ENCODE measurements at places on chromosomes 6 and 20.

- DNase-seq = no peak
Measured at GRCh38 chr6:138162955-138163575, 1.3 kb downstream of the ARFGEF3 start.

- no peak for DNase-seq
Measured at GRCh38 chr20:3929713-3930060, 40.5 kb downstream of the PANK2 start.

GRCh38 chr20:58553166-58553696 lies 38.0 kb upstream of the APCDD1L start:
- no peak for DNase-seq

DNA sequence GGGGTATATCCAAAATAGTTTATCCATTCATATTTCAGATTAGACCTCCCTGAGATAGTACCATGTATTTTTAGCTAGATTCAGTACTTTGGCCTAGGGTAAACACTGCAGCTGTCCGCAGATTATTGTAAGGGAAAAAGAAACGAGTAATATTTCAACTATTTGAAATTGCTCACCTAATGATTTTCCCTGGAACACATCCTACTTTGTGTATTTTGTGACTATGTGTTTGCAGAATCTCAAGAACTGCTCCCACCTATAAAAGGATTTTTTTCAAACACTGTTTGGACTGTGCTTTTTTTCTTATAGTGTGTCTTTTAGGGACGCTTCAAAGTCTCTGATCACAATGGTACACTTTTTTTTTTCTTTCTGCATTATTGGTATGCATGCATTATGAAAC lies 42.3 kb downstream of the RGS17 start:
- DNase-seq = no peak

DNA sequence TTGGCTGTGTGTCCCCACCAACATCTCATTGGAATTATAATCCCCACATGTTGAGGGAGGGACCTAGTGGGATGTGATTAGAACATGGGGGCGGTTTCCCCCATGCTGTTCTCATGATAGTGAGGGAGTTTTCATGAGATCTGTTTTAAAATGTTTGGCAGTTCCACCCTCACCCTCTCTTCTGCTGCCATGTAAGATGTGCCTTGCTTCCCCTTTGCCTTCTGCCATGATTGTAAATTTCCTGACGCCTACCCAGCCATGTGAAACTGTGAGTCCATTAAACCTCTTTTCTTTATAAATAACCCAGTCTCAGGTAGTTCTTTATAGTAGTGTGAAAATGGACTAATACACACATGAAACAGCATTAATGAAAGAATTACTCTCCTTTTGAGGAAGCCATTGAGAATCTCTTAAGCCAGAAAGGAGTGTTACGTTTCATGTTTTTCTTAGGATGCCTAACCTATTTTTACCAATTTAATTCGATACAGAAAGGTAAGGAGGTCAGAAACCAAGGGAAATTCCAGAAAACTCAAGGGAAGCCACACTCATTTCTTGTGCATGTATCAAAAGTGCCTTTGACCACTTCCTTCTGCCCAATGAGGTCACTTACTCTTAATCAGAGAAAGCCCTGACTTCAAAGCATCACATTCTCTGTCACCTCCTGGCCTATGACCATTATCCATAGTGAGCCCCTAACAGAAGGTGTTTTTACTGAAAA lies 24.7 kb upstream of the HINT3 start:
- DNase-seq = no peak

DNA sequence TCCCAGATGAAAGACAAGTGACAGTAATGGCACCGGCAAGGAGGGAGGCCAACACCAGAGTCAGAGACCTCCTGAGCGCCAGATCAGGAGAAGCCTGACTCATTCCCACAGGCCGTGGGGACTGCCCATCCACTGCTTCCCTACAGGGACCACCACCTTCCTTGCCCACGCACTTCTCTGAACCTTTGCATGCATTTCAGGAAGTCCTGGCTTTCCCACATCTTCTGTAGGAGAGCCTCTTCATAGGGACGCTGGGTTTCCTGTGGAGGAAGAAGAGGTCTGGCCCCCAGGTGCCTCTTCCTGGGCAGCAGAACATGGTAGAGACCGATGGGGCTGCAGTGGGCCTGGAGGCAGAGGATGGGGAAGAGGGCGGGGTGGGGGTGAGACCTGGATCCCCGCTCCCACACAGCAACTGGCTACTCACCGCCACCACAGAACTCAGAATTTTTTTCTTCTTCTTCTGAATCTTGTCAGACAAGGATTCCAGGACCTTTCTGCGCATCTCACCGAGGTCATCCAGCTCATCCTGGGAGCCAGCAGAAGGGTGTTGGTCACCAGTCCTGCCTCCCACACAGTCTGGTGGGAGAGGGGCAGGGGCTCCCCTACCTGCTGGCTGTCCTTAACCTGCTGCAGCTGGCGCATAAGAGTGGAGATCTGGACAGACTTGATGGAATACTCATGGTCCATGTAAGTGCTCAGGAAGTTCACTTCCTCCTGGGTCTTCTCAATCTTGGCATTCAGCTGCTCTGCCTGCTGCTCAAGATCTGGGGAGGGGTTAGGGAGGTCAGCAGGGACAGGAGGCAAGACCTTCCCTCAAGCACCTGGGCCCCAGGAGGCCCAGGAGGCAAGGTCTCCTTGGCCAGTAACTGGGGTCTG lies 13.7 kb downstream of the C20orf96 start:
- no peak for DNase-seq

DNA sequence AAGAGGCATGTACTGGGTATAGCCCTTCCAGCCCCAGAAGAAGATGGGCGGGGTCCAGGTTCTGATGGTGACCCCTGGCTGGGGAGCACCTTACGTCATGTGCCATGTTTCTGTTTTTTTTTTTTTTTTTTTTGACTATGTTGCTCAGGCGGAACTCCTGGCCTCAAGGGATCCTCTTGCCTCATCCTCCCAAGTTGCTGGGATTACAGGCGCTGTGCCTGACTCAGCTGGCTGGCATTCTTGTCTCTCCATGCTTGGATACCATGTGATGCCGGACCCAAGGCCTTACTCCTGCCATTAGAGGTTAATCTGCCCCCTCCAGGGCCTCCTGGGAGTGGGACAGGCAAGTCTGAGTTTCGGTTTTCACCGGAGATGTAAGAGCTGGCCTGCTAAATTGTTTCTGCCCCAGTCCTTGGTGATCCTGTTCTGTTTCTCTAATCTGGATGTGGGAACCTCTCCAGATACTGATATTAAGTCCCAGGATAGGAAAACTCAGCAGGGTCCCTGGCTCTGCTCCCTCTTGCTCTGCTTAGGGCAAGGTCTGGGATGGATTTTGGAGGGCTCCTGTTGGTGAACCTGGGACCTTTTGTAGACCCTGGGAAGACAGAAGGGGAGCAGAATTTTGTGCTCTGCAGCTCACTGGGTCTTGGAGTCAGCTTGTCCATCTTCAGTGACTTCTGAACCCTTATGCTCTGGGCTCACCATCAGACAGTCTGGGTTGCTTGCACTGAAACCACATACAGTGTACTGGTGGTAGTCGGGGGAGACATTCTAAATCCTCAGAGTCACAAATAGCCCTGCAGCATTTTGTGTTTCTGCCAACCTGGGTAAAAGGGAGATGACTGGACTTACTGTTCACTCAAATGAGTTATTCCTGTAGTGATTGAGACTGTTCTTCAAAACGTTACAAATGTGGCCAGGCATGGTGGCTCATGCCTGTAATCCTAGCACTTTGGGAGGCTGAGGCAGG lies 45.1 kb downstream of the PTK7 start:
- no peak for DNase-seq

DNA sequence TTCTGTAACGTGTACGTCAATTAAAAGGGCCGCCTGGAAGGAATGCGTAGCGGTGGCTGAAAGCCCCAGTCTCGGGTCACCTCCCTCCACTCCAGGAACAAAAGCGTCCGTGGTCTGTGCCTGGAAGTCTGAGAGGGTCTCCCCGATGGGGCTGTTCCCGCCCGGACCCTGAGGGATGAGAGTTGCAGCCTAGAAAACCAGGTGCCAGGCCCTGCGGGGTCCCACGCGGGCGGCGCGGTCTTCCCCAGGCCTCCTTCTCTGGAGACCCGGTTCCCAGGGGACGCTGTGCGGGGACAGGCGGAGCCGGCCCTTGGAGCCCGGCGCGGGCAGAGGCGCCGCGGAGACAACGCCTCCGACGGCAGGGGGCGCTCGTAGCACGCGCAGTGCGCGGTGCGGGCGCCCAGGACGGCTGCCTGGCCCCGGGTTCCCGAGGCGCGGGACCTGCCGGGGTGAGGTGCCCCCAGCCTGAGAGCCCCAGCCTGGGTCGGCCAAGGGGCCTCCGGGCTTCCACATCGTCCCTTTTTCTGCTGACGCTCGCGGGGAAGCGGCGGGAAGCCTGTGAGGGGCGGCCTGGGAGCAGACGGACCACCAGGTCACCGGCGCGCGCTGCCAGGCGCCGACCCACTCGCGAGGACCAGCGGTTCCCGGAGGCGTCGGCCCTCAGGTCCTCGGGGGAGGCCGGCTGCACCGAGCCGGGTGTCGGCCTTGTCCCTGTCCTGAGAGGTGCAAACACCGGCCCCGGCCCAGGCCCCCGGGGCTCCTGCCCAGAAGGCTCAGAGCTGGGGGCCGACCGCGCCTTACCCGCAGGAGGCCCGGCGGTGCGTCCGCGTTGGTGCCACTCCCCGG lies 5.3 kb upstream of the FOXC1 start:
- DNase-seq = no peak

DNA sequence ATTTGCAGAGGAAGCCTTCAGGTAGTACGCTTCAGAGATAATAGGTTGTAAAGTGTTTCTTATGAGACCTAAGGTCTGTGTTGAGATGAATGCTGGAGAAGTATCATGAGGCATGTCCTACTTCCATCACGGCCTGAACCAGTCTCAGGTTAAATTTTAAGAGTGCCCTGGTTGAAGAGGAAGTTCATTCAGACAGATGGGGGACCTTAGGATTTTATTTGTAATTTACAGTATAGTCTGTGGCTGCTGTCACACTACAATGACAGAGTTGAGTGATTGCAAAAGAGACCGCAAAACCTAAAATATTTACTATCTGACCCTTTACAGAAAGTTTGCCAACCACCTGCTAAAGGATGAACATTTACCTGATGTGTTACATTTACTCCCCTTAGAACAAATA lies 70.9 kb downstream of the UST start:
- no peak for DNase-seq

Data from GM19239 (cell line).